ENCODE measurements at places on chromosomes 2 and 18.

GRCh38 chr2:104213758-104214157 lies 640.2 kb upstream of the POU3F3 start:
- DNase-seq = no peak

DNA sequence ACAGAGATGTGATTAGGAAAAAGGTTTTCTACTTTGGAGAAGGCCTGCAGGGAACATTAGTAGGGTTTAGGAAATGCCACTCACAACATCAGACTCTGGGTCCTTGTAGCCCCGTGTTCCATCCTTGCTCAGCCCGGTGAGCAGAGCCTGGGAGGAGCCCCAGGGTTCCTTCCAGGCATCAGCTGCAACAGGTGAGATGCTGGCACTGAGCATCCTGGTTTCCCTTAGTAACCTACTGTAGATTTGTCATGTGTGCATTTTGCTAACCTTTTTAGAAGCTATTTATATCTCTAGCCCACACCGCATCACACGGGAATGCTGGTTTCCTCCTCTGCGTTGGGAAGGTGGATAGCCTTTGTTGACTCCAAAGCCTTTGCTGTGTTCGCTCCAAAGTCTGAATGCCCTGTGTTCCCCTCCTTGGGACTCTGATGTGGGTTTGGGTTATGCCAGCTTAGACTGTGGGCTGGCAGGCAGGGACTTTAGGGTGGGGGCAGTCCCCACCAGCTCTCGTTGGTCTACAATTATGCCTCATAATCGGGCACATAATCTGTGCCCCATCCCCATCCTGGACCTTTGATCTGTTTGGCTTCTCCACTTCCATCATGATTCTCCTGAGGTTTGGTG lies 69.3 kb downstream of the TMEM247 start:
- DNase-seq = no peak

- no peak for DNase-seq
These were observed 206.8 kb upstream of the TNP1 start for GRCh38 chr2:217066510-217067270.

DNA sequence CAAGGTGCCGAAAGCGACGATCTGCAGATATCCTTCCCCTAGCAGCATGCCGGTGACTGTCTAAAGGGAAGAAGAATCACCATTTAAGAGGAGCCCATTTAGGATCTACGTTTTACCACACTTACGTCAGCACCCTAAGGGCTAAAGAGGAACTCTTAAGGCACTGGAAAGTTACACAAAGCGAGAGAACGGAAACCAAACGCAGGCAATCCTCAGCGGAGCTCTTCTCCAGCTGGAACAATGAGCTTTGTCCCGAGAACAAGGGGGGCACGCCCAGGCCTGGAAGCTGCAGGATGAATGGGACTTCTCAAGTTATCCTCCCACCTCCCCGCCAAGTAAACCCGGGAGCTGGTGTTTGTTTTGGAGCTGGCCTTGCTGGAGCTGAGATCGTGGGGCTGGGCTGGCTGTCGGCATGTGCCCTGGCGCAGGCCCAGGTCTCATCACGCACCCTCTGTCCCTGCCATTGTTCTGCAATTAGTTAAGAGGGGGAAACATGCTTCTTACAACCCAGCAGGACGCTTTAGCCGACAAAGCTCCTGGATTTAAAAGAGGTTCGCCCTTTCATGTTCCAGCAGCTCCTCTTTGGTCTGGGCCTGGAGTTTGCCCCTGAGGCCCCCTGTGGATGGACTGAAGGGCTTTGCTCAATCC lies 36.4 kb downstream of the PXDN start:
- DNase-seq = no peak

- no peak for DNase-seq
These were observed 31.0 kb upstream of the TNS1 start for GRCh38 chr2:218033590-218034496.

DNA sequence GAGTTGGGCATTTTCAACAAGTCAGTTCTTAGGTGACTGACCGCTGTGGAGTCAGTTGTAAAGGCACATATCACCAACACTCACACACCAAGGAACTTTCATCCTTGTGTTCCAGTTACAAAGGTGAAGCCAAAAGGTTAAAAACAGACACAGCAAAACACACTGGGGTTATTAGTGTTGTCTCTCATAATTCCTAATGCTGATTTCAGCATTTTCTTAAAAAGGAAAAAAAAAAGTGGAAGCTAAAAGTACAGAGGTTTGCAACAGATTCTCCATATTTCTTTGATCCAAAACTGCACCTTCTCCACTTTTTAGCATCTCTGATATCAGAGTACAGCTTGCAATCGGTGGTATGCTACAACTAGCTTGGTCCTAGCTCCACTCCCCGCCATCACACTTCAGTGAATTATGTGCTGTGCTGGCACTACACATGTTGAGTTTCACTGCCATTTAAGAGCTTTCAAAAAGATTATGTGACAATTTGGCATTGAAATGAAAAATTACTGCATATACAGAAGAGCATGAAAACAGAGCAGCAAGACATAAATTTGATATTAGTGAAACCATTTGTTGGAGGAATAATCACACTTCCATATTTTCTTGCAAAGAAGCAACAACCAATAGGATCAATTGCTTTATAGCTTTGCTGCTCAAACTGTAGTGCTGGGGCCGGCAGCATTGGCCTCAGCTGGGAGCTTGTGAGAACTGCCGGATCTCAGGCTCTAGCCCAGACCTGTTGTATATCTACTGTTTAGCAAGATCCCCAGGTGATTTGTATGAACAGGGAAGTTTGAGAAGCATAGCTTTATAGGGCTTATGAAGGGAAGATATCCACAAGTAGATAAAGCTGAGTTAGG lies 62.3 kb upstream of the DAPL1 start:
- no peak for DNase-seq

DNA sequence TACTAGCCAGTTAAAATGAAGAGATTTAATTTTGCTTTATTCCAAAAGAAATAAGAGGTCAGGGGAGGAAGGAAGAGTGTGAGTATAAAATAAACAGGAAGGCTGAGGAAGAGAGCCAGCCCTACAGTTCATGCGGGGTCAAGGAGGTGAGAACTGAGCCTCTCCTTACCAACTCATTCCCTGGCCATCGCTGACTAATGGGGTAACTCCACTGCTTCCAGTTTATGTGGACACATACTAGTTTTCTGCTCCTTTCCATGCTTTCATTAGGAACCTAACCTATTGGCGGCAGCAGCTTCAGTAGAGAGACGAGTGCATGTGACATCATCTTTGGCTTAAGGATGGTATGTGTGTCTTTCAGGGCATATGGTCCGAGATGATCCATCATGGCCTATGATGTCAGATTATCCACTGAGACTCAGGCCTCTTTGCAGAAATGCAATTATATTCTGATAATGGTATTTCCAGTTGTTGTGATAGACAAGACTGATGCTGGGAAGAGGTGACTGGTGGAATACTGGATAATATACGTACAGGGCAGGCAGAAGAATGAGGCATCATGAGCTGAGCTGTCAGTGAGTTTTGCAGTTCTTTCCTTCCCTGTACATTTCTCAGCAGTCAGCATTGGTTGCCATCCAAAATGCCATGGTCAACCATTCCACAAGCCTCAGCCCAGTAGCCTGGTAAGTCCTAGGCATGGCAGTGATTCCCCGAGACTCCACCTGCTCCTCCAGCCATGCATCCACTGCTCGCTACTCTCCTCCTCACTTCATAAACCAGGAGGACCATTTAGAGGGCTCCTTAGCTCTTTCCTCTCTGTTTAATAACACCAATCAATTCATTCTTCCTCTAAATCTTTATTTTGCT lies 184.6 kb upstream of the OSR1 start:
- DNase-seq = no peak

- no peak for DNase-seq
These were observed 331.0 kb downstream of the CDH2 start for GRCh38 chr18:27845897-27846296.

DNA sequence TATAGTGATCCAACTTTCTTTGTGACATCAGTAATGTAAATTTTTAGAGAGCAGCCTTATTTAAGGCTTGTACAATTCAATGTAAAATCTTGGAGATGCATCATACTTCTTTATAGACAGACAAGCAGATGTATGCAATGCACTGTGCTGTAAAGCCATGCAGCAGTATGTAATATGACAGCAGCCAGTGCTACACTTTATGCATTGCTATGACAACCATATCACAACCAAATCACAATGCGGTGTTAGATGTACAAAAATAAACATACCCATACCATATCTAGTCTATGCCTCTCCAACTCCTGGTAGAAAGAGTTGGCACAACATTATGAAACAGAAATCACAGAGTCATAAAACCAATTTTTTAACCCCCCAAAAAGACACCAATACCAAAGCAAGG lies 110.3 kb upstream of the WDSUB1 start:
- no peak for DNase-seq

DNA sequence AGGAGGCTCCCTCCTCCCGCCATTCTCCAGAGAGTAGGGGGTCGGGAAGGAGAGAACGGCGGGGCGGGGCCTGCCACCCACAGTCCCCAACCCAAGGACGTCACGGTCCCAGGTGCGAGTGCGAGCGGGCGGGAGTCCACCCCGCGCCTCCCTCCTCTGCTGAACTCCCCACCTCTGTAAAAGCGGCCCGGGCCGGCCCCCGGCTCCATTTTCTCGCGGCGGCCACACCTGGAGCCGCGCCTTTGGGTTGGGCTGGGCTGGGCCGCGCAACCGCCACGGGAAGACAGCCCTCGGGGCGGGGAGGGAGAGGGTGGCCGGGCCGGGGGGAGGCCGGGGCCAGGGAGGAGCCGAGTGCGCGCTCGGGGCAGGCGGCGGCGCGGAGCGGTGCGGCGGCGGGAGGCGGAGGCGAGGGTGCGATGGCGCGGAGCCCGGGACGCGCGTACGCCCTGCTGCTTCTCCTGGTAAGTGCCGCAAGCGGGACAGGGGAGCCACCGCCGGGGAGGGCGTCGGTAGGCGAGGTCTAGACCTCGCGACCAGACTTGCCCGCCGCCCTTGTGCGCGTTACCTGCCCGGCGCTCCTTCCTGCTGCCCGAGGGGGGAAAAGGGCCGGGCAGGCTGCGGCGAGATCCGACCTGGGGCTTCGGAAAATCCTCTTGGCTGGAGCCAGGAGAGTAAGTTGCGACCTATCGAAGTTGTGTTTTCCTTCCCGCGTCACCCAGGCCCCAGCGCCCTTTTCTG lies at the start of gene DSG2:
TSS of gene DSG2 (plus strand) at position 342 of the 738 bp plus-strand sequence. CDS start at position 417, 75 bp downstream.
- DNase-seq = no peak

- DNase-seq = no peak
These were observed 158.2 kb upstream of the CRIM1 start for GRCh38 chr2:36197181-36197971.

GRCh38 chr2:241673797-241674725 lies 12.6 kb downstream of the DTYMK start:
- no peak for DNase-seq

- no peak for DNase-seq
These were observed 204.9 kb downstream of the EN1 start for GRCh38 chr2:118642501-118642900.

DNA sequence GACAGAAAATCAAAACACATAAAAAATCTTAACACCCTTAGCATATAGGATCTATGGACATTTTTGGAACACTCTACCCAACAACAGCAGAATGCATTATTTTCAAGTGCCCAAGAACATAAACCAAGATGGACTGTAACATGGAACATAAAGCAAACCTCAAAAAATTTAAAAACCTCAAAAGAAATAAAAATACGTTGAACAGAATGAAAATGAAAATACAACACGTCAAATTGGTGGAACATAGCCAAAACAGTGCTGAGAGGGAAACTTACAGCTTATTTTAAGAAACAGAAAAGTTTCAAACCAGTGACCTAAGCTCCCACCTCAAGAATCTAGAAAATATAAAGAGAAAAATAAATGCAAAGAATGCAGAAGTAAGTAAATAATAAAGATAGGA lies 58.3 kb upstream of the BCL2L11 start:
- DNase-seq = no peak

DNA sequence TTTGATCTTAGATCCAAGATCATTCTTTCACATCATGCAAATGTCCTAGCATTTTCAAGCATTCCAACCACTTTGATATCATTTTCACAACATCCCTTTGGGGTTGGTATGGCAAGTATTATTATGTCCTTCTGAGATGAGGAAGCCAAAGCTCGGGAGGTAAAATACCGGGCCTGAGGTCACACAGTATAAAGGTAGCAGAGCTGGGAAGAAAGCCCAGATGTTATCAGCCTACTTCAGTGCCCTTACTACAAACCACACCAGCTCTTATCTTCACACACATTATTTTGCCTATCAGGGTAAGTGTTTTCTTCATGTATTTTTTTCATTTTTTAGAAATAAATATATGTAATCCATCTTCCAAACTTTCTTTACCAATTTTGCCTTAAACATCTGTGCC lies 4.2 kb upstream of the B4GALT6 start:
- no peak for DNase-seq

- DNase-seq = no peak
These were observed 165.9 kb upstream of the RND3 start for GRCh38 chr2:150653351-150653750.

DNA sequence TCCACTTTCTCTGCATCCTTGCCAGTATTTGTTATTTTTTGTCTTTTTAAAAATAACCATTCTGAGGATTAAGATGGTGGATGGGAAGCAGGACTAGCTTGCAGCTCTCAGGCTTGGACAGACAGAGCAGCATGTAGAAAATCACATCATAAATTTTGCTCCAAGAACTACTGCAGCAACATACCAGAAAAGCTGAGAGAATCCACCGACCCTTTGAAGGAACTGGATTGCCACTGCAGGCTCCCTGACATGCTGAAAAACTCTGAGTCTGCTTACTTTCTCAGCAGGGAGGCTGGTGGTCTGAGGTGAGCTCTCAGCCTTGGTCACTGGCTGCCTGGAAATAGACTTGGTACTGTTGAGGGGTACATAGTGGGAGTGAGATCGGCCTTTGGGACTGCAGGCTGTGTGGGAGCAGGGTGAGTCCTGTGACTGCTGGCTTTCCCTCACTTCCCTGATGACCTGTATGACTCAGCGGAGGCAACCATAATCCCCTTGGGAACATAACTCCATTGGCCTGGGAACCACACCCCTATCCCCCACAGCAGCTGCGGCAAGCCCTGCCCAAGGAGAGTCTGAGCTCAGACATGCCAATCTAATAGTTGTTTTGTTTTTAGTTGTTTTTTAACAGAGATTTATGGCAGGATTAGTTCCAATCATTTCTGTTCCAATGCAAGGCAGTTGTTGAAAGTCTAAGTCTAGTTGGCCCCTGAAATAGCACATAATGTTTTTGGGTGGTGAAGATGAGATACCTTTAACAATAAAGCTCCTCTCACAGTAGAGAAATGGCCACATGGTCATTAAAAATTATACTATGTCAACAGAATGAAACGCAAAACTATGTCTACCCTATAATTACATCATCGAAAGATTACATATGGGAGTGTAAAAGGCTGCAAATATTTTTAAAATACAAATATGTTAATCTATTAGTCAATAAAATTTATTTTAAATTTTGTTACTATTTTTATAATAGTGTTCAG lies 414.2 kb upstream of the CHAC2 start:
- no peak for DNase-seq

DNA sequence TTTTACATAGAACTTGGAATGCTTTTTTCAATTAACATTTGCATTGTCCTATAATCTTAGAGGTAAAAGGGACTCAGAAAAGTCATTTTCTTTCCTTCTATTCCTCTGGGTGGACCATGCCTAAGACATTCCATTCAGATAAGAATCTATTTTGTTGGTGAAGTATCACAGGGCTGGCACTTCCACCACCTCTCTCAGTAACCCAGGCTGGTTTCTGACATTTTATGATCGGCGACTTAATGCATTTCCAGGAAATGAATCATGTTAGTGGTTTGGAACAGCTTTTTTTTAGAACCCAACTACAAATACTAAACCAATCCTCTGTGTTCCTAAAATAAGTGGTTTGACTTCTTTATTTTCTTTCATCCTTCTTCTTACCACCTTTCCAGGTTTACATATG lies 27.0 kb downstream of the GAD1 start:
- DNase-seq = no peak

Data from stimulated activated CD4-positive, alpha-beta T cell treated with anti-CD3 and anti-CD28 coated beads, Interleukin-4, amount 100 ng/mL, for 24 hours (primary cell).